ENCODE measurements at places on chromosomes 1 and 21.

DNA sequence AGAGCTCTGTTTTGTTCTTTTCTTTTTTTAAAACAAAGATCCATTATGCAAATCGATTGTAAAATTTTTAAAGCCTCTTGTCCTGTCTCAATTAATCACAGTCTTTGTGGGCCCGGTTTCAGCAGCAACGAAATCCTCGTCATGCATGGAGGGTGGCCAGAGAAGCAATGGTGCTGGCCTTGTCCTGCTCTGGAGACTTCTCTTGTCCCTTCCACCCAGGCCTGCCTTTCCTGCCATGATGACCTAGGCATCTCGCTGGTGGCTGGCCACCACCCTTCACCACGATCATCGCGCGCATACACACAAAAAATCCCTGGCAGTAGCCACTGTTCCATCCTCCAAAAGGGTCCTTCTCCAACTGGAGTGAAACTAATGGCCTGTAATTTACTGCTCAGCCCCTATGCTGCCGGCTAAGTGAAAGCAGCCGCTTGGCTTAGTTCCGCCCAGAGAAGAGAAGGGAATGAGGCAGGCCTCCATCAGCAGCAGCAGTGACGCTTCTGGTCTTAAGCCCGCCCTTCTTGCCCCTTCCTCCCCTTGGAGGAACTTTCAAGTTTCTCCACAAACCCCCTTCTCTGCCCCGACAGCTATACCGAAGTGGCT is 309.5 kb downstream of the NPHP4 start:
- no peak for DNase-seq

GRCh38 chr1:8699679-8700078 is 117.8 kb downstream of the RERE start:
- no peak for DNase-seq

GRCh38 chr1:27564710-27565649 is 39.0 kb downstream of the AHDC1 start:
- no peak for DNase-seq

- no peak for DNase-seq
These were observed 5.5 kb downstream of the SGIP1 start for GRCh38 chr1:66539491-66539890.

Measured in stimulated activated CD8-positive, alpha-beta memory T cell treated with anti-CD3 and anti-CD28 coated beads, Interleukin-15, amount 100 ng/mL, for 48 hours (primary cell).